ENCODE measurements at places on chromosomes 7 and 10. TPM values are rescaled to one million over a fixed set of nuclear protein-coding genes. Genes with fewer than 3 reads are reported as not detected.

DNA sequence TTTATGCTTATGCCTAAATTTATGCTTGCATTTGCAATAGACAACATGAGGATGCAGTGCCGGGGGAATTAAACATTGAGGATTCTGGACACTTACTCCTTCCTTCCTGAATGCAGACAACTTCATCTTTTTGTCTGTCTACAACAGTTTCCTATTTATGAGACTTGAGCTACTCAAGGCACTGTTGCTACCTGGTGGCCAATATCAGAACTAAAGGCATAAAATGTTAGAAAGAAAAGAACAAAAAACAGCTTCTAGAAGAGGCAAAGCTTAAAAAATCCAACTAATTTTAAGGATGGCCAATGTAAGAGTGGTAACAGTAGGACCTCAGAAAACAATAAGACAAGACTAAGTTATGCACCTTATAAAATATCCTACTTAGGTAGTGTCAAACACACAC lies 144.5 kb upstream of the PTN start:
- no peak for DNase-seq

LRIT1 gene
- not detected for total RNA-seq

DNA sequence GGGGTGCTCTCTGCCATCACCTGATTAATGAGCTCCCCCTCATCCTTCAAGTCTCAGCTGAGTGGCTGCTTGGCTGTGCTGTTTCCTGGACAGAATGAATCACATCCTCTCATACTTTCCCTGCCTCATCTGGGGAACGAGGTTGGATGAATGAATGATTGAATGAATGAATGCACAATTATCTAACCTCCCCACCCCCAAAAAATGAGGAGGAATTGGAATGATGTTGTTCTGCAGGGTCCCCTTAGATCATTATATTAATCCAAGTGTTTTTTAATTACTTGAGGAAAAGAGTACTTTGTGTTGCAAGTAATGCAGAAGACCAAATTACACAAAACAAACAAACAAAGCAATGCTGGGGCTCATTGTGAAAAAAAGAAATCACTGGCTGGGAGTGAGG lies 240.2 kb downstream of the BUB3 start:
- no peak for DNase-seq

DNA sequence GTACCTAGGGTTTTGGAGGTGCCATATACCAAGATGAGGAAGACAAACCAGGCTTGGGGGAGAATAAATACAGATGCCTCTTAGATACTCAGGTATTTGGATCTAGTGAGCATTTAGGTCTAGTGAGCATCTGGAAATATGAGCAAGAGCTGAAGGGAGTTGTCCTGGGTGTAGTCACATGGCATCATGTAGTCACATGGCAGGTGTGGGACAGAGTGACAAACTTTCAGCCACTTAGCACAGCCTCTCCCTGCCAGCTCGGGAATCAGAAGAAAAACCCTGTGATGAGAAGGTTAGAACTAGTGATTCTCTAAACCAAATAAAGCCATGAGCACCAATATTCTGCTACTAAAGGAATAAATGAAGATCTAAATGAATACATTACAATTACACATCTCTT lies 24.3 kb downstream of the RGR start:
- no peak for DNase-seq

PTN gene
- not detected for total RNA-seq

SBDS gene
- total RNA-seq, result 91.1 TPM

- DNase-seq, result no peak
Observed at GRCh38 chr7:45192621-45193041, 35.0 kb downstream of the RAMP3 start.

DNA sequence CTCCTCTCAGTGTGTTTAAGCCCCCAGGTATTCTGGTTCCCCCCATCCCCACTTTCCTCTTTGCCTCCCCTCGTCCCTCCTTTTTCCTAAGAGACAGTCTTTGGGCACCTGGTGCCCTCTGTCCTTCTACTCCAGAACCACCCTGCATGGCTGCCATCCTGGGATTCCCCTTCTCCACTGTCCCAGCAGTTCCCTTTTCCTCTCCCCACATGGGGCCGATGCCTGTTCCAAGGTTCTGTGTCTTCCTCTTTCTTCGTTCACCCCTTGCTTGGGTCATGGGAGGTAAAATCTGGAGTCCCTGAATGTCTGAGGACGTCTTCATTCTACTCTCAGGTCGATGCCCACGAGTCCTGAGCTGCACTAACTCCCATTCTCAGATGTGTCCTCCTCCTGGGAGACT lies 120.8 kb downstream of the TAX1BP1 start:
- DNase-seq, result no peak

CASTOR2 gene
- 4.0 TPM for total RNA-seq

DNA sequence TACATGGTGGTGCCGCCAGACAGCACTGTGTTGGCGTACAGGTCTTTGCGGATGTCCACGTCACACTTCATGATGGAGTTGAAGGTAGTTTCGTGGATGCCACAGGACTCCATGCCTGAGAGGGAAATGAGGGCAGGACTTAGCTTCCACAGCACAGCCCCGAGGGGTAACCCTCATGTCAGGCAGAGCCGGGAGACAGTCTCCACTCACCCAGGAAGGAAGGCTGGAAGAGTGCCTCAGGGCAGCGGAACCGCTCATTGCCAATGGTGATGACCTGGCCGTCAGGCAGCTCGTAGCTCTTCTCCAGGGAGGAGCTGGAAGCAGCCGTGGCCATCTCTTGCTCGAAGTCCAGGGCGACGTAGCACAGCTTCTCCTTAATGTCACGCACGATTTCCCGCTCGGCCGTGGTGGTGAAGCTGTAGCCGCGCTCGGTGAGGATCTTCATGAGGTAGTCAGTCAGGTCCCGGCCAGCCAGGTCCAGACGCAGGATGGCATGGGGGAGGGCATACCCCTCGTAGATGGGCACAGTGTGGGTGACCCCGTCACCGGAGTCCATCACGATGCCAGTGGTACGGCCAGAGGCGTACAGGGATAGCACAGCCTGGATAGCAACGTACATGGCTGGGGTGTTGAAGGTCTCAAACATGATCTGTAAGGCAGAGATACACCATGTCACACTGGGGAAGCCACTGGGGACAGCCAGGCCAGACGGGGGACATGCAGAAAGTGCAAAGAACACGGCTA lies 104.6 kb upstream of the TNRC18 start:
- DNase-seq, result peak; percentile 38

DNA sequence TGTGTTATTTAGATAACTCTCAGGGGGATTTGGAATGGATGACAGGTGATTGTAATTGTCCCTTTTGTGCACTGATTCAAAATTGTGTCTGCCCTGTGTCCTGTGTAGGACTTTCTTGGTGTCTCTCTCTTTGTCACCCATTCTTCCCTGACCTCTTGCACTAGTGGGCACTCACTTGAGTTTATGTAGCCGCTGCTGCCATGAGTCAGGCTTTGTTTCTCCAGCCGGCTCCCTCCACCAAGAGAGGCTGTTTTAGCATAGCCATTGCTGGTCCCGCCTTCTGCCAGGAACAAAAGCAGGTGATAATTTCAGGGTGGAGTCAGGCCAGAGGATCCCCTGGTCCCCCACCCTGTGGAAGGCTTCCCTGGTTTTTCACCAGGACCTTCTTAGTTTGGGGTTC lies 8.4 kb downstream of the COL17A1 start:
- no peak for DNase-seq

NCOA4 gene
- total RNA-seq, result 75.4 TPM

DPP6 gene
- 11.1 TPM for total RNA-seq

DNA sequence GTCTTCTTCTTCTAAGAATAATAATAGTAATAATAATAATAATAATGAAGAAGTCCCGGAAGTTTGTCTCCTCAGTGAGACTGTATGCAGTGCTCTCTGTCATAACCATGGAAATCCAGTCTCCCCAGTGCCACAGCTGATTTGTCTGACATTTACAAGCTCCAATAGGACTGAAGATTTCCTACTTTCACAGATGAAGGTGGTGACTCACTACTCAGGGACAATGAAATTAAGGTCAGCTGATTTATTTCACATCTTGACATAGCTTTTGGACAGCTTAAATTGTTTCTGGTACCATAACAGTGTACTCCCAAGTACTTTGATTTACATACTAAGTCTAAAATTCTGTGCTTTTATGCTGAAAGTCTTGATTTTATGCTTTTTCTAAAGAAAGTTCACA lies 6.9 kb downstream of the CELF2 start:
- no peak for DNase-seq

SPDYE2B gene
- not detected for total RNA-seq

CELF2 gene
- total RNA-seq, result 0.51 TPM

ITGA8 gene
- 0.12 TPM for total RNA-seq

DNA sequence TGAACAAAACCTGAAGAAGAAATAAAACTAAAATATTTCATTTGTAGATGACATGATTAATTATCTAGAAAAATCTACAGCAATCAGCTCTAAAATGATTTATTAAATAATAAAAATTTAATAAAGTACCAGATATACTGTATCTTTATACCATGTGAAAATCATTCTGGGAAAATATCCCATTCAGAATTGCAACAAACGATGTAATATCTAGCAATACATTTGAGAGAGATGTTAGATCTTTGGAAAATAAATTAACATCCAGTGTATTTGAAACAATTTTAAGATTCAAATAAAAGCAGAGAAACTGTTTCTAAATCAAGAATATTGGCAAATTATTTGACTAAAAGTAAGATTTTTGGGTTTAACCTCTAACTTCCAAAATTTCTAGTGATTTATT lies 62.2 kb downstream of the ZEB1 start:
- no peak for DNase-seq

DNA sequence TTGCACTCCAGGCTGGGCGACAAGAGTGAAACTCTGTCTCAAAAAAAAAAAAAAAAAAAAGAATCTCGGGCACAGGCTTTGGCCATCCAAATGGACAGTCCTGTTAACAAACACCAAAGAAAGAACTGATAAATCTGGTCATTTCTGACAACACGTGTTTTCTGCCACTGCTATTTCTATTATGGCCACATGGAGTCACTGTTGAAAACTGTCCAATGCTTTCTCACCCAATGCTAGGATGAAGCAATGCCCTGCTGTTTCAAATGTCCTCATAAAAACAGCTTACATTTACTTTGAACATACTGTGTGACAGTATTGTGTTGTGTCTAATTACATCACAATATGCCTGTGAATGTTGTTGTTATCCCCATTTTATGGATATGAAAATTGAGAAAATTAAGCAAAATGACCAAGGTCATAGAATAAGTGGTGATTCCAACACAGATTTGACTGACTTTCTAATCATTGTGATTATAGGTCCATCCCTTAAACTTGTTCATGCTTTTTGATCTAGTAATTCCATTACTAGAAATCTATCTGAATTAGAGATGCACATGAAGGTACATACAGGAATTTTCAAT lies 19.9 kb upstream of the MAP3K8 start:
- DNase-seq, result peak; percentile 25

GRCh38 chr10:80871083-80871482 lies 333.4 kb downstream of the SH2D4B start:
- DNase-seq, result no peak

GRCh38 chr7:151113344-151114150 lies 27.3 kb downstream of the AGAP3 start:
- no peak for DNase-seq

GOLGA7B gene
- total RNA-seq, result 0.12 TPM

DNA sequence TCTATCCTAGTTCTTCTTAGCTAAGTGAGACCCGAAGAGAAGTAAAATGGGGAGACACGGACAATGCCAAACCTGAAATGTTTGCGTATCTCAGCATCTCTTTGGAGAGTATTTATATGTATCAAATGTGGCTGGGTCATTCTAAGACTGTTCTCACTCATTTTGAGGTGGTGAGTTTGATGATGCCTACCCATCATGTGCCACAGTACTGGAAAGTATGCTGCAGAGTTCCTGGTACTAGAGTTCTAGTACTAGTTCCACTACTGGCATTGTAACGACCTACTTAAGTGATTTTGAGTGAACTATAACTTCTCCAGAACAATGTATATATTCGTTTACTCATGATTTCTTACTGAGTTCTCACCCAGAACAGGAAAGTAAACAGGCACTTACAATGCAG lies 41.9 kb downstream of the ARMC3 start:
- no peak for DNase-seq

DNA sequence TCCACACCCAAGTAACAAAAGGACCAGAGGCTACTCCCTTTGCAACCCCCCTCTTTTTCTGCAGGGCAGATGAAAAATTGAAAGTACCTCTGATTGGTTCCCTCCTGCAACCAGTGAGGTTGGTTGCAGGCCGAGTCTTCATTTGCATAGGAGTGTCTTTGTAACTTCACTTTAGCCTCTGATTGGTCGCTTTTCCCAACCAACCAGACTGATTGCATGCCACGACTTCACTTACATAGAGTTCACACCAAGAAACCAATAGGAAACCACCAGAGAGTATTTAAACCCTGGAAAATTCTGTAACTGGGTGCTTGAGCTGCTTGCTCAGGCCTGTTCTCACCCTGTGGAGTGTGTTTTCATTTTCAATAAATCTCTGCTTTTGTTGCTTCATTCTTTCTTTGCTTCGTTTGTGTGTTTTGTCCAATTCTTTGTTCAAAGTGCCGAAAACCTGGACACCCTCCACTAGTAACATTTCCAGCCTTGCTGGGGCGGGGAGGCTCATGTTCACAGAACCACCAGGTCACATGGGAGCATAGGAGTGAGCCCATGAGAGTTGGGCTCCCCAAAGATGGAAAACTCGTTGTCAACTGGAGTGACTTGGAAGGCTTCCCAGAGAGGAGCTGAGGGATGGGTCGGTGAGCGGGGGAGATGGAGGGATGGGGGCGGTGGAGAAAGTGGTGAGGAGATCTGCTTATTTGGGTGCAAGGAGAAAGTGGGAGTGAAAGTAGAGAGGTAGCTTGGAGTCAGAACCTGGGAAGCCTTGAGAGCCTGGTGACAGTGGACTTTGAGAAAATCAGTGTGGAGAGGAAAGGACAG lies 223.6 kb downstream of the GFRA1 start:
- DNase-seq, result no peak

LDB3 gene
- 0.37 TPM for total RNA-seq

ZMIZ1 gene
- 5.0 TPM for total RNA-seq

- DNase-seq, result no peak
Observed at GRCh38 chr10:22042557-22043326, 39.2 kb upstream of the DNAJC1 start.

GRCh38 chr7:137978464-137979237 lies 23.2 kb downstream of the CREB3L2 start:
- no peak for DNase-seq

GRCh38 chr10:88490231-88490980 lies 92.7 kb downstream of the RNLS start:
- DNase-seq, result no peak

DNA sequence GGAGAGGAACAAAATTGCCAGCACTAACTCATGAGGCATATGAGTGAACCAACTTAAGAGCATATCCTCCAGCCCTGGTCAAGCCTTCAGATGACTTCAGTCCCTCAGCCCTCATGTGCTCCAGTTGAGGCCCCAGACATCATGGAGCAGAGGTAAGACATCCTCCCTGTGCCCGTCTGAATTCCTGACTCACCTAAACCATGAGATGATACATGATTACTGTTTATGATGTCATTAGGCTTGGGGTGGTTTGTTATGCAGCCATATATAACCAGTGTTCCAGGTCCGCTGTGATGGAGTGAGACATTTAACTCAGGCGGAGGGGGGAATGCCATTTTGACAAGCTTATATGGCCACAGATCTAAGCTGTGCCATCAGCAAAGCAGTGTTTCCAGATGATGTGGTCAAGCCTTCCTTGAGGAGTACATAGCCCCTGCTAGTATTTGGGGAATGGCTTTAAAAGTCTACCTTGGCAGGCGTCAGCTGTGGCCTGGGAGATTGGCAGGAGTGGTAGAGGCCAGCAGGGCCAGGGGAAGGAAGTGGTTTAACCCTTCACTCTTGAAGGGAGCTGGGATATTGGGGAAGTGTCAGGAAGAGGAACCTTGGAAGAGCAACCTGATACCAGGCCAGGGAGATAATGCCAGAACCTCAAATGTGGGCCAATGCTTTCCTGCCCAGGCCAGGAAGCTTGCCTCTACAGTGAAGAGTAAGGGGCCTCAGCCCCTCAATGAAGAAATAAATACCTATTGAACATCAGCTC lies 343.0 kb upstream of the PODXL start:
- no peak for DNase-seq
